Stimulated activated CD4-positive, alpha-beta T cell treated with anti-CD3 and anti-CD28 coated beads, TNF-alpha, amount 100 ng/mL, for 48 hours (primary cell): ENCODE measurements at places on chromosomes 5 and 9.

GRCh38 chr5:37121465-37121864 lies 127.7 kb downstream of the CPLANE1 start:
- DNase-seq: no peak

- no peak for DNase-seq
These were observed 40.0 kb downstream of the KLHL3 start for GRCh38 chr5:137695651-137696428.

DNA sequence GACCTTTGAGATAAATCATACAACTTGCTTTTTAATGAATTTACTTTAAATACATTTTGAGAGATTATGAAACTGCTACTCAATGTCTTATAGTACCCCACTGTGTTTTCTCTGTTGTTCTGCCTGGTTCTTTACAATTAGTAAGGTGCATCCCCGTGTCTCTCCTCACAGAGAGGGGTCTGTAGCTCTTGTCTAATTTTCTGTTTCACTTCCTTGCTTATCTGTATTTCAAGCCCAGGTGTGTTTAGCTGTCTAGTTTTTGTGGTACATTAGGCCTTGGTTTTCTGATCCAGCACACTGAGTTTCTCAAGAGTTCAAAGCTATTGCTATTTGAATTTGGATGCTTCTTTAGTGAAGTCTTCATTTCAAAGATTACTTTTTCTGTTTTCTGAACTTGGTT lies 105.1 kb downstream of the MAST4 start:
- DNase-seq: no peak

DNA sequence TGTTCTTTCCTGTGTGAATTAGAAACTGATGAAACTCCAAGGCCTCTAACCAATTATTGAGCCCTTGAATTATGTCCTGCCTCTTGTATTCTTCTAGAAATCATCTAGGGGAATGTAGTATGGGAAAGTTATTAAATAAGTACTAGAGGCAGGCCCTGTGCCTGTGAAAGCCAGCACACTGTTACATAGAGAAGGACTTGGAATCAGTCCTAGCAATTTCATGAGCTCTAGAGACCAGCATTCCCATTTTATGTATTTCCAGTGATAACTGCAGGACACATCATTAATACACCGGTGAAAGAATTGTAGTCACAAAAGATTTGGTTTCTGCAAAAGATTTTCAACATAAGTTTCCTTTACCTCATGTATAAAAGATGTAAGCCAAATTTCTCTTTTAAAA lies 168.5 kb upstream of the VLDLR start:
- no peak for DNase-seq

DNA sequence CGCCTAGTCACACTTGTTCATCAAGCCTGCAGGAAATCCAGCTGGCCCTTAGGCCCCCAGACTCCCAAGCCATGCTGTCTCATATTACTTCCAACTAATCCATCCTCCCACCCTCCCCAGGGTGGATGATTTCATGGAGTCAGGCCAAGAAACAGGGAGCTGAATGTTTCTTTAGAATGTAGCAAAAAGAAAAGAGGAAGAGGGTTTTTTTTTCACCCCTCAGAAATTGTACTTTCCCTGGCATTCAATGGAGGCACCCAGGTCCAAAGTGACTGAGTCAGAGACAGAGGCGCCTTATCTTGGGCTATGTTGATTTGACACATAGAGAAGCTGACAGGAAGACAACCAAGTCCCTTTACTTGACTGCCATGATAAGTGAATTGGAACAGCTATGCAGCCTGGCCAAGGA lies 260.2 kb upstream of the NR4A3 start:
- no peak for DNase-seq

GRCh38 chr5:116377276-116378006 lies 197.2 kb downstream of the SEMA6A start:
- DNase-seq: no peak

DNA sequence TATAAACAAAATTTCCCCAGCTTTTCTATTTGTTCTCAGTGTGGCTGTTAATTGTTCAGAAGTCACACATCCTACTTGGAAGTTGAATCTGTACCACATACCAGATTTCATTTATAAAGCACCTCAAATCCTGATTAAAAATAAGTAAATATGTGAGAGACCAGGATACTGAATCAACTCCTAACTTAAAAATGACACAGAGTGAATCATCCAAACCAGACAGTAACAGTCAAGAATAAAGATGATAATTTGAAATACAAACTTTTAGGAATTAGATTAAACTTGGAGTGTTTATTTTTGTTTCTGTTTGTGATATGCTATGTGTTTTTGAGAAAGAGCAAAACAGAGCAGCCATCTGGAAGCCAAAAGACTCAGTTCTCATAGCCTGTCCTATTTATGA lies 633.2 kb upstream of the RORB start:
- no peak for DNase-seq

GRCh38 chr9:97412626-97413385 lies 910 bp downstream of the TDRD7 start:
- DNase-seq: no peak
